ENCODE measurements at places on chromosomes 16 and 17. TPM values are rescaled to one million over a fixed set of nuclear protein-coding genes. Genes with fewer than 3 reads are reported as not detected.

SPDYE4 gene
- 0.10 TPM for total RNA-seq

FADS6 gene
- not detected for total RNA-seq

KRTAP17-1 gene
- not detected for total RNA-seq

SPNS3 gene
- total RNA-seq: 0.03 TPM

TBC1D3H gene
- not detected for total RNA-seq

C1QL1 gene
- 35.0 TPM for total RNA-seq

SULT1A1 gene
- 5.2 TPM for total RNA-seq

SPN gene
- not detected for total RNA-seq

ESRP2 gene
- 0.18 TPM for total RNA-seq

MPV17L gene
- 5.2 TPM for total RNA-seq

SRCIN1 gene
- total RNA-seq: 3.5 TPM

SLFN5 gene
- total RNA-seq: 2.5 TPM

C17orf67 gene
- 1.3 TPM for total RNA-seq

ABCC12 gene
- total RNA-seq: 0.02 TPM

TELO2 gene
- 34.4 TPM for total RNA-seq

FBXW10 gene
- total RNA-seq: 1.1 TPM

MARVELD3 gene
- 0.27 TPM for total RNA-seq

DYNLRB2 gene
- not detected for total RNA-seq

TPSG1 gene
- total RNA-seq: 0.16 TPM

KRTAP3-2 gene
- total RNA-seq: 0.33 TPM

CFAP52 gene
- total RNA-seq: 0.16 TPM

ZPBP2 gene
- not detected for total RNA-seq

CETP gene
- total RNA-seq: not detected

CACNG5 gene
- total RNA-seq: not detected

TBC1D28 gene
- not detected for total RNA-seq

PLCG2 gene
- total RNA-seq: 3.3 TPM

HBZ gene
- total RNA-seq: not detected

KRTAP4-5 gene
- not detected for total RNA-seq
